ENCODE measurements at places on chromosomes 4 and X.

DNA sequence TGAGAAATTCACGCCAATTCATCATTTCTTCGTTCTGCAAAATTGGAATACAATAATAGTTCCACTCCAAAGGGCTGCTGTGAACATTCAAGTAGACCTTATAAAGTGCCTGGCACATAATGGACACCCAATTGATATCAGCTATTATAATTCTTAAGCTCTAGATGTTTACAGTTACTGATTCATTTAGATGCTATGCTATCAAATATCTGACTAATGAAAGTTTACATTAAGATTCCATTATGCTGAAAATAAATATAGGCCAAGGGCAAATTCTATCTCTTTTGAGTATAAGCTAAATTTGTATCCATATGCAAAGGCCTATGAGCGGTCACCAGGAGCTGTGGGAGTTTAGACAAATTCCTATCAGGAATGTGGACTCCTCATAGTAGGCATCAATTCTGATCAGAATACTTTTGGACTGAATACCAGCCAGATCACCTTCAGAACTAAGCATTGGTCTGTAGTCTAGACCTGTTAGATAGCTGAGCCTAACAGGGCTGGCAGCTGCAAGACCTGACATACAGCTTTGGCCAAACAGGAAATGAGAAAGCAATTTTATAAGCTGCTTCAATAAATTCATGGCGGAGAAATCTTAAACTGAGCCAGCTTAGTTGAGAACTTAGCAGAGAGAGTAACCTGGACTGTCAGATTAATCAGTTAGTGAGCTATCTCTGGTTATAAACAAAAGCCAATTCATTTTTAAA is 384.3 kb upstream of the ACTRT1 start:
- DNase-seq: no peak

DNA sequence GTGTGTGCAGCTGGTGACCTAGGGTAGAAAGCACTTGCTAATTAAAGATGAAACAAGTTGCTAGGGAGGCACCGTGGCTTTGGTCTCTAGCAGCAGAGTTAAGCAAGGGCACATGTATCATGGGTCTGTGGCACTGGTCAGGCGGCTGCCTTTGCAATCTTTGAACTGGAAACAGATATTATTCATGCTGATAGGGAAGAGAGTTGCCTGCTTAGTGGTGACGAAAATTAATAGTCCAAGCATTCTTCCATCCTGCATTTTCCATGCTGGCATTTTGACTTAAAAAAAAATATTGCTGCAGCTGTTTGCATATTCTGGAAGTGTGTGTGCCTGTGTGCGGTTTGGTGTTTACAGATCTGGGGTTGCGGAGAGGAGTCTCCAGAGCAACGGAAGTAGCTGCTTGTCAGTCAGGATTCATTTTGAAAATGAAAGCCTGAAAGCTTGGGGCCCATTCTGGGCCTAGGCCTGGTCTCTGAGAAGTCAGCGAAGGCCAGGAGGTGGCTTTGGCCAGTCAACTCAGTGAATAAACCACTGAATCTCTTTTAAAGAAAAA is 2.3 kb upstream of the SOWAHD start:
- no peak for DNase-seq

- no peak for DNase-seq
These were observed 639.6 kb downstream of the IQCM start for GRCh38 chr4:149176039-149176438.

DNA sequence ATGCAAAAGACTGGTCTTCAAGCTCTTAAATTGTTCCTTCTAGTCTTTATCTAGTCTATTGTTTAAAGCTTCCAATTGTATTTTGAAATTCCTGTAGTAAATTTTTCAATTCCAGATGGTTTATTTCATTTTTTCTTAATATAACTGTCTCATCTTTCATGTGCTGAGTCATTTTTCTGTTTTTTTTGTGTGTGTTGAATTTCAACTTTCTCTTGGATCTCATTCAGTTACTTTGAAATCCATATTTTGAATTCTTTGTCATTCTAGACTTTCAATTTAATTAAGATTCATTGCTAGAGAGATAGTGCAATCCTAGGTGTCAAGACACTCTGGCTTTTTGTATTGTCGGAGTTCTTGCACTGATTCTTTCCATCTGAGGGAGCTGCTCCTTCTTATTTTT is 128.0 kb upstream of the PRKG2 start:
- DNase-seq: no peak

DNA sequence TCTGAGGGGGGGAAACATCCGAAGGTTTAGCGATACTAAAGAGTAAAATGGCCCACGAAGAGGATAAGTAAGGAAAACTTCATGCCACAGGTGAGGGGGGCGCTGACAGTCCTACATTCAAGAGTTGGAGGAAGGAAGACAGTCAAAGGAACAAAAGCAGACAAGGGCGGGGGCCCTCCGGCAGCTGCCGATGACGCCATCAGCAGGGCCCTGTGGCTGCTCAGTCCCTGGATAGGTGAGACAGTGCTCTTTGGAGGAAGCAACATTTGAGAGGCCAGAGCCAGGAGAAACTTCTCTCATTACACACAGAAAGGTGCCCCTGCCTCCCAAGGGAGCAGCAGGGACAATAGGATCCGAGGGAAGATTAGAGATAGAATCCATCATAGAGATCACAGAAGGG is 41.5 kb downstream of the RAB40AL start:
- DNase-seq: no peak

GRCh38 chrX:45771560-45772340 is 571.1 kb upstream of the DIPK2B start:
- no peak for DNase-seq

DNA sequence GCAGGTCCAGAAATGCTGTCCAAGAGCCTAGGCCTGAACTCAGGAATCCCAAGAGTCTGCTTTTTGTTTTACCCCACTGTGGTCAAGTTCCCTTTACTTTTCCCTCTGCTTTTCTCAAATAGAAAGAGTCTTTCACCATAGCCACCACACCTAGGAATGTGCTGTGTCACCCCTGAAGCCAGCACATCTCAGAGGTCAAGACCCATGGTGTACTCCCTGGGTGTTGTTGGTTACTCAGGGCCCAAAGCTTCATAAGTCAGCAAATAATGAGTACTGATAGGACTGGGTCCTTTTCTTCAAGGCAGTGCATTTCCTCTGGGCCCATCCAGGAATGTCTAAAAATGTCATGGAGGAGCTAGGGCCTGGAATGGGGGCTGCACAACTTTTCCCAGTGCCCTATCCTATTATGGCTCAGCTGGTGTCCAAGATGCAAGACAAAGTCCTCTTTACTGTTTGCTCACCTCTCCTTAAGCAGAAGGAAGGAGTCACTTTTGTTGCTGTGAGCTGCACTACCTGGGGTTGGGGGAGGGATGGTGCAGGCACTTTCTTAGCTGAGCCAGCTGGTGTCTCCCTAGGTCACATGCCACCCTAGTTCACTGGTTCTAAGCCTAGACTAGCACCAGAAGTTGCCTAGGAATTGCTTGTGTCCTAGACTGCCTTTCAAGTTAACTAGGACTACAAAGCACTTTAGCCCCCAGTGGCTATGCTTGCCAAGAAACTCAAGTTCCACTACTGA is 62.4 kb upstream of the RXFP1 start:
- no peak for DNase-seq

GRCh38 chrX:132909643-132910042 is 48.8 kb downstream of the HS6ST2 start:
- DNase-seq: no peak

- no peak for DNase-seq
These were observed 33.3 kb upstream of the CXCL6 start for GRCh38 chr4:73803213-73803612.

GRCh38 chr4:90127706-90128345 is 632 bp downstream of the CCSER1 start:
- DNase-seq: no peak

DNA sequence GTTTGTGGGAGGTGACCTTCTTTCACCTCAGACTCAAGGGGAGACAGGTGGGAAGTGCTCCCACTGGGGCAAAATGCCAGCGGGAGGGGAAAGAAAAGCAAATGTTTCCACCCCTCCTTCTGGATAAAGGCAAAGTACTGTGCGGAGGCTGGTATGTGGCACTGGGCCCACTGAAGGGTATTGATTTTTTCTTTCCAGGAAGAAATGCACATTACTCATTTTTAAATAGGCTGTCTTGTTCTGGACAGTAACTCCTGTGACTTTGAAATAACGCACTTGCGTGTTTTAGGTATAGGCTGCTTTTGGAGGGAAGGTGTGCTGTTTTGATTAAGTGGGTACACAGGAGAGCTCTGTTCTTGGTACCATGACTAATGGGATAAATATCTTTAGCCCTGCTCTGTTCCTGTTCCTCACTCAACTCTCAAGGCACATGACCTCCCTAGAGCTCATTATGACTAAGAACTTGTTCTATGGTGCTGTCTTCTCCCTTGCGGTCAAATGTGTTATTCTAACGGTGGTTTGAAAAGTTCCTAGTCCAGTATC is 40.7 kb upstream of the MBTPS2 start:
- DNase-seq: no peak

DNA sequence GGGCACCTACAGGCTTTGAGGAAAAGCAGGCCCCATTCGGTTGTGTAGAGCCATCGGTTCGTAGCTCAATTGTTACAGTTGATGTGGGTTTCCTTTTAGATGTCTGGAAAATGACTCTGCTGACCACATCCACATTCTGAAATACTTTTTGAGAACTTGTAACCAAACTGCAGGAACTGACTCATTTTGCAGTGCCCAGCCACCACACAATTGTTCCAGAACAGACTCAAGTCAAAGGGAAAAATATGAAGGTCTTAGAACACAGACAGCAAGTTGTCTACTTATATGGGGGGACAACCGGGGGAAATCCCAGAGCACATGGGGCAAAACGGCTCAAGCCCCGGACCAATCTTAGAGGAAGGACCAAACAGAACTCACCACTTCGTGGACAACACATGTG is 557.6 kb upstream of the DIPK2B start:
- DNase-seq: no peak

GRCh38 chr4:74206088-74206825 is 48.3 kb downstream of the MTHFD2L start:
- DNase-seq: no peak

GRCh38 chr4:86043755-86044592 is 315.9 kb downstream of the MAPK10 start:
- DNase-seq: no peak

- DNase-seq: no peak
These were observed 884 bp downstream of the RELL1 start for GRCh38 chr4:37685161-37685822.

DNA sequence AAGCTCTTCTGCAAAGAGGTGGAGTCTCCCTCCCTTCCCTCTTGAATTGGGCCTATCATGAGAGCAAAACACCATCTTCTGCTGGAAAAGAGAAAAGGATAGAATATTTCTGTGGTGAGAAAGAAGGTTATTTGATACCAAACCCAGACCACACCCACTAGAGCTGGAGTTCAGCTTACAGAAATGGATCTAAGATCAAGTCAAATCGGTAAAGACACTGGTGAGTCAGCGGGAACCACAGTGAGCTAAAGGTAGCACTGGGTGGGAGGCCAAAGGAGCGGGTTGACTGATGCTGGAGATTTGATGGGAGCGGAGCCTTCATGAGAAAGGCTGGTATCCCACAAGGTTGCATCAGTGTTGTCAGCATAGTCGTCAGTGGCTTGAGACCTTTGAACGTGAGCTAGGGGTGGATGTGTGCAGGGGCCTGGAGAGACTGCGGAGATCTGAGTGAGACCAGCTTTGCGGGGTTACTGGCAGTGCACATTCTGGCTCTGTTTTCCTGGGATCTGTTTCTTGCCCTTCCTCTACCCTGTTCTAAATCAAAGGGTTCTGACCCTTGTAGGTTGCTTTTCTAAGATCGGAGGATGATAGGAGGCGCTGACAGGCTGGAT is 106.4 kb upstream of the SCOC start:
- DNase-seq: no peak

- DNase-seq: no peak
These were observed 12.1 kb downstream of the HAND2 start for GRCh38 chr4:173517781-173518424.

- no peak for DNase-seq
These were observed 28.4 kb upstream of the NLGN4X start for GRCh38 chrX:6257025-6257424.

GRCh38 chr4:108146819-108147218 is 21.9 kb downstream of the LEF1 start:
- no peak for DNase-seq

DNA sequence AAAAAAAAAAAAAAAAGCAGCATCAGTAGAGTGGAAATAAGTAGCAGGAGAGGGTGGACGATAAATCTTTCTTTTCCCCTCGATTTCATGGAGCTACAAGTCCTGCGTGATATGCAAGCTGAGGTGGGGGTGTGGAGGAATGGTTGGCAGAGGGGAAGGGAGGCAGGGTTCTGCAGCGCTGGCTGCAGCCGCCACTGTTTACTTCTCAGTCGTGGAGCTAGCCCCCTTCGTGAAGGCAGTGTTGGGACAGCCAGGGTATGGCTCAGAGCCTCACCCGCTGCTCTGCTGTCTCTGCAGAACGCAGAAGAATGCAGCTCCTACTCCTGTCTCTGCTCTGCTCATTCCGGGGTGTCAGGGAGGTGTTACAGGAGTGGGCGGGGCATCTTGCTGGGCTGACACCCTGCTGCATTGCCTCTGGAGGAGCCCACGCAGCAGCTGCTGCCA is 140.6 kb downstream of the GPM6A start:
- DNase-seq: no peak

- no peak for DNase-seq
These were observed 1.5 kb downstream of the HPRT1 start for GRCh38 chrX:134461437-134461836.

GRCh38 chrX:105462186-105462585 is 241.7 kb upstream of the TEX13A start:
- no peak for DNase-seq

DNA sequence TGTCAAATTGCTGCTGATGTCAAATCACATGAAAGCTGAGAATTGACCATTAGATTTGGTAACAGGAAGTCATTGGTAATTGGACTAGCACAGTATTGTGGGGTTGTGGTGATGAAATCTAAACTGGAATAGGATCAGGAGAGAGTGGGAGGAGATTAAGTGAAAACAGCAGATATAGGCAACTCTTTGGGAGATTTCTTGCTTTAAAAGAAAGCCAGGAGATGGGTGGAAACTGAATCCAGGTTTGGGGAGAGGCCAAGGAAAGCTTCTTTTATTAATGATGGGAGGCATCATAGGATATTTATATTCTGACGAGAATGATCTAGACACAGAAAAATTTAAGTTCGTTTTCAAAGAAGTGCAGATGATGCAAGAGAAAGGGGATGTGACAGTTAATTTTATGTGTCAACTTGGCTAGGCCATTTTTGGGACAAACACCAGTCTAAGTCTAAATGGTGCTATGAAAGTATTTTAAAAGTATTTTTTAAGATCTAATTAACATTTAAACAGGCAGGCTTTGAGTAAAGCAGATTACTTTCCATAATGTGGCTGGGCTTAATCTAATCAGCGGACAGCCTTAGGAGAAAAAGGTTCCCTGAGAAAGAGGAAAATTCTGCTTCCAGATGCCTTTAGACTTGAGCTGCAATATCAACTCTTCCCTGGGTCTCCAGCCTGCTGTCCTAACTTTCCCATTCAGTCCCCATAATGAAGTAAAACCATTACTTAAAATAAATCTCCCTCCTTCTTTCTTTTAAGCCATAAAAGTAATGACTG is 24.7 kb downstream of the SEC24D start:
- no peak for DNase-seq

- DNase-seq: no peak
These were observed 136.5 kb downstream of the NR3C2 start for GRCh38 chr4:148305751-148306150.

GRCh38 chrX:69278031-69278687 is 112.9 kb upstream of the PJA1 start:
- no peak for DNase-seq

All from substantia nigra (tissue), 51 donors.